ENCODE measurements at places on chromosomes 11 and 22.
A peak's percentile ranks its signal among the peaks of the same experiment; 100 is the strongest.

DNA sequence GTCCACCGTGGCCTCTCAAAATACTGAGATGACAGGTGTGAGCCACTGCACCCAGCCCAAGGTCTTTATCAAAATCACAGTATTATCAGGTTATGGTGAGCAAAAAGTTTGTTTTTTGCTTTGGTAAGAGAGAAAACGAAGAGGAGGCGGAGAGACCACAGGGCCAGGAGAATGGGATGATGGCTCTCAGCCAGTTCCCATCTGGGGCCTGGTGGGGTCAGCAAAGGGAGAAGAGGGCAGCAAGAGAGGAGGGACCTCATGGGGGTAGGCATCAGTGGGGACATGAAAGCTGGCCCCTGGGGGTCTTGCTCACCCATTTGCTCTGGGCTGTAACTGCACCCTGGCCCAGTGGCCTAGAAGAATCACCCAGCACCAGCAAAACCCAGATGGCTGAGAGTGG, 190.2 kb downstream of the SHANK2 start:
- DNase-seq, result no peak

DNA sequence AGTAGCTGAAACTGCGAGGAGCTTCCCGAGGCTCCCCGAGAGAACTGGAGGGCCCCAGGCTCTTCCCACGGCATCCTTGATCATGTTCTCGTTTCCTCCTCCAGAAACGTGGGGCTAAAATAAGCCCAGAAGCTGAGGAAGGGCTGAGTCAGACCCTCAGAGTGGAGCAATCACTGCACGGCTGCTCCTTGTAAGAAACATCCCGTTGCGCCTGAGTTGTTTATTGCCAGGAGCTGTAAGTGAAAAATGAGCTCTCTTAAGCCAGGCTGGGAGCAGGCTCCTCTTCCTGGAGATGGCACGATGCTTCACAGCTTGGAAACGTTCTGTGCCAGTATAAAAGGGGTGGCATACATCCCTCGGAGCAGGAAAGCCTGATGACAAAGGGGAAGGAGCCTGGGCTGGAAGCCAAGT, 47.3 kb upstream of the SYN3 start:
- DNase-seq, result no peak

DNA sequence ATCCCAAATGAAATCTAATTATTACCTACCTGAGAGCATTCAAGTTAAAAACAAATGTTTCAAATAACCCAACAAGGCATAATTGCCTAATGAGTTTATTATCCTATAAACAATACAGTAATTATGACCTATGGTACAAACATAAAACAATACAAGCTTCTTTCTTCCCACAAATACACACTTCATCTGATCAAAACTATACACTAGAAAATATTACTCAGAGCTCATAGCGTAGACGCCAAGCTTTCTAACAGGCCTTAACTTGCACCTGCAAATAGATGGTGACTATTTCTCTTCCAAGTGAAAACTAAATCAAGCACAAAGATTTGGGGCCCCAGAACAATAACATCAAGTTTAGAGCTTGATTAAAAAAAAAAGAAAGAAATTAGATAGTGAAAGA, 78.1 kb downstream of the SOX6 start:
- no peak for DNase-seq

- no peak for DNase-seq
Observed at GRCh38 chr11:120597250-120598215, 86.0 kb downstream of the GRIK4 start.

DNA sequence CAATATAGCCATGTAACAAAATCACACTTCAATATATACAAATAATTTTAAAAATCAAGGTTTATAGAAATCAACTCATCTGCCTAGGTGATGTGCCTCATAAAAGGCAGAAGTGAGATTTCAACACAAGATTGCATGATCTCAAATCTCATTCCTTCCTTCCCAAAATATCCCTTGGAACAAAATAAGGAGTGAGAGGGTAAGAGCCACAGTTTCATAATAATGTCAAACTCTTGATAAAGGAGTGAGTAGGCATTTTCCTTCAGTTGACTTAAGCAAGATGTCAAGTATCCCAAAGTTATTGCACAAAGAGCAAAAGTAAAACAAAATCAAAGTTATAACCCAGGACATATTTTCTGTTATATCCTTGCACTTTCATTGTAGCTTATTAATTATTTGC, 81.3 kb downstream of the C22orf31 start:
- DNase-seq, result no peak

DNA sequence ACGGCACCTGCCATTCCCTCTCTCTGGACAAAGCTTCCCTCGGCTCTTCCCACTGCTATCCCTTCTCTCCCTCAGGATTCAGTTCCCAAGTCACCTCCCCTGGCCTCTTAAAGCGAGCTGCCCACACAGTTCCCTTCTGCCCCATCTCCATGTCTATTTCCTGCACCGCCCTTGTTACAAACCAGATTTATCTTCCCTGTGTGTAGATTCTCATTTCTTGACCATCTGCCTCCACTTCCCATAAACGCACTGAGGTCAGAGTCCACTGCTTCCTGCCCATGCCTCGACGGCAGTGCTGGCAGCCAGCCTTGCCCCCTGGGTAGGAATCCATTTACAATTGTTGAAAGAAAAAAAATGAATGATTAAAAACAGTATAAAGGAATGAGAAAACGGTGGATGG, 11.6 kb upstream of the APOBEC3B start:
- no peak for DNase-seq

DNA sequence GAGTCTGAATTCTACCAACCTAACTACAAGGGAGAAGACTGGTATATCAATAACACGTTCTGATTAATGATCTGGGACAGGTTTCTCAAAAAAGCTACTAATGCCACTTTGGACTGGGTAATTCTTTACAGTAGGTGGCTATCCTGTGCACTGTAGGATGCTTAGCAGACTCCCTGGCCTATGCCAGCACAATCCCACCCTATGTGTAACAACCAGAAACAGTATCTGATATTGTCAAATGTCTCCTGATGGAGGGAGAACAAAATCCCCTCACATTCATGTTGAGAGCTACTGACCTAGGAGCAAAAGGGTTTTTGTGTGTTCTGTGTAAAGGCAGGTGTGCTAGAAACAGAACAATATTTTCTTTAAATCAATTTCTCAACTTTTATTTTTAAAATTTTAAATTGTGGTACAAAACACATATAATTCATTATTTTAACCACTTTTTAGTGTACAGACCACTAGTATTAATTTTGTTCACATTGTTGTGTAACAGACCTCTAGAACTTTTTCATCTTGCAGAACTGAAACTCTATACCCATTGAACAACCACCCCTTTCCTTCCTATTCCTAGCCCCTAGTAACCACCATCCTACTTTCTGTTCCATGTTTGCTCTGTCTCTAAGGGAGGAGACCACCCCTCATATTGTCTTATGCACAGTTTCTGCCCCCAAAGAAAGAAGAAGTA, 2.1 kb upstream of the MS4A6A start:
- peak; percentile 5 for DNase-seq

DNA sequence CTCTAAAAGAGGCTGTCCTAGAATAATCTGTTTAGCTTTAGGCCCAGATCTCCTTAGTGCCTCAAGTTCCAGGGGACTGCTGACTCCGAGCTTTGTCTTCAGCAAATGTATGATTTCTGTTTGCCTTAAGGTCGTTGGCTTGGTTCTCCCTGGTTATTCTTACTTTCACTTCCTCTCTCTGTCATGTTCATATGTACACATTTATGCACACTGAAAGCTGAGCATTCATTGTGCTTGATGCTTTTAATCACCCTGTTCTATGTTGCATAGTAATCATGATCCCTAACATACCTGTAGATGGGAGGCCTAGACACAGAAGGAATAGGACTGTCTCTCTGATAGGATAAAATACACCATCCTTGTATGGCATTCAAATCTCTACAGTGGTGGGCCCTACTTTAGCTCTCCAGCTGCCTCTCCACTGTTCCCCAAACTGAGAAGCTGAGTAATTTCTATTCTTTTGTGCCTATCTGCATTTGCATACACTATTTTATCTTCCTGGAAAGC, 7.2 kb downstream of the PPFIBP2 start:
- DNase-seq, result no peak

DNA sequence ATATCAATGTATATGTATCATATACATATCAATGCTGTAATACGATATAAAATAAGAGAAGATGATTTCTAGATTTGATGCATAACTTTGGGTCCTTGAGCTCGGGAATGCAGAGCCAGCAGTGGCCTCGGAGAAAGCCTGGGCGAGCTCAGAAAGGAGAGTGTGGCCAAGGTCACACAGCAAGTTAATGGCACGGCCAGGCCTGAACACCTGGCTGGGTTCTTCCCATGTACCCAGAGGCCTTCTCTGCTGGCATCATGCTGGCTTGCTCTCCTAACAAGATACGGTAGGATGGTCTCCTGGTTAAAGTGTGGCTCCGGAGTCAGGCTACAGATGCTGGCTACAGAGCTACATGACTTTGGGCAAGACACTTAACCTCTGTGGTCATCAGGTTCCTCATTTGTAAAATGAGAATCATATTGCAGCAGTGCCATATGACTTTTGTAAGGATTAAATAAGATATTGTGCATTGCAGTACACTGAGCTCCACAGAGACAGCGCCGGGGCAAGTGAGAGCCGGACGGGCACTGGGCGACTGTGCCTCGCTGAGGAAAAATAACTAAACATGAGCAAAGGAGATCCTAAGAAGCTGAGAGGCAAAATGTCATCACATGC, 29.9 kb downstream of the TPST2 start:
- DNase-seq, result no peak

DNA sequence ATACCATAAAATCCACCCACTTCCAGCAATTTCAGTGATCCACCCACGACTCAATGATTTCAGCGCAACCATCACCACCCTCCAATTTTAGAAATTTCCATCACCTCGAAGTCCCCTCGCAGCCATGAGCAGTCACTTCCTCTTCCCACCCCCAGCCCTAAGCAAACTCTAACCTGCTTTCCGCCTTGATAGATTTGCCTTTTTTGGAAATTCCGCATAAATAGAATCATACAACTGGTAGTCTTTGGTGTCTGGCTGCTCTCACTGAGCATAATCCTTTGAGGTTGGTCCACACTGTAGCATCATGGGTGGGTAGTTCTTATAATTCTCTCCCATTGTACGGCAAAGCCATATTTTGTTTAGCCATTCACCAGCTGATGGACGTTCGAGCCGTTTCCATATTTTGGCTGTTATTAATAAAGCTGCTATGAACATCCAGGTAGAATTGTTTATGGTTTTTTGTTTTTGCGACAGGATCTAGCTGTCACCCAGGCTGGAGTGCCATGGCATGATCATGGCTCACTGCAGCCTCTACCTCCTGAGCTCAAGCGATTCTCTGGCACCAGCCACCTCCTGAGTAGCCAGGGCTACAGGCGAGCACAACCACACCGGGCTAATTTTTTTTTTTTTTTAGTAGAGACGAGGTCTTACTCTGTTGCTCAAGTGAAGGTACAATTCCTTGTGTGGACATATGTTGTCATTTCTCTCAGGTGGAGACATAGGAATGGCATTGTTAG, 16.0 kb downstream of the PIM3 start:
- peak; percentile 21 for DNase-seq

GRCh38 chr11:16969010-16969999, 44.9 kb downstream of the PLEKHA7 start:
- DNase-seq, result no peak

GRCh38 chr11:2447951-2448650, 3.3 kb downstream of the KCNQ1 start:
- no peak for DNase-seq

- DNase-seq, result no peak
Observed at GRCh38 chr22:38452373-38453065, 2.5 kb downstream of the KCNJ4 start.

DNA sequence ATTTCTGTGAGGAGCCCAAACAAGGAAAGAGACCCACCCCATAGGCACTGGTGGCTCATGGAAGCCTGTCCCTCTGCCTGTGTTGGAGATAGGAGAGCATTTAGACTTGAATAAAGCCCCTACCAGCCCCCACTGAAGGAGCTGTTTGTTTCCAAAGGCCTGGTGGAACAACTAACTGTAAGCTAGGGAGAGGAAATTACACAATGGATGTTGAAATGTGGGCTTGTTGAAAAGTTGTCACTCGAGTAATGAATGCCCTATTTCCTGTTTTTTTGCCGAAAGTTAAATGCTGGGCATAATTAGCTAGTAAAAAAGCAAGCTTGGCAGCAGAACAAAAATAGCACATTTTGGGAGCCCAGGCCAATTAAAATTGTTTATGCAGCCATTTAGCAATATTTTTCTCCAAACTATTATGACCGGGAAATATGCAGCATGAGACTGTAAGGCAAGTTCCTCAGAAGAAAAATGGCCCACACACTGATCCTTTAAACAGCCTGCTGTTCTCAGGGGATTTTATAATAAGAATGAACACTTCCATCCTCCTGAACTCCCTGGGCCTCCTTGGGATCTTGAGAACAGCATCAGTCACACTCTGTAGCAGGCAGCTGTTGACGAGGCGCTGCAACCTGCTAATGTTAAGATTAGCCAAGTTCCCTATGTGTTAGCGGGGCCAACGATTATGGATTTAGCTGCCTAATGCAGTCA, 38.6 kb upstream of the LMO2 start:
- DNase-seq, result no peak

Measured in memory B cell (primary cell).